ENCODE measurements at places on chromosomes 6 and 20.
A peak's percentile ranks its signal among the peaks of the same experiment; 100 is the strongest.

DNA sequence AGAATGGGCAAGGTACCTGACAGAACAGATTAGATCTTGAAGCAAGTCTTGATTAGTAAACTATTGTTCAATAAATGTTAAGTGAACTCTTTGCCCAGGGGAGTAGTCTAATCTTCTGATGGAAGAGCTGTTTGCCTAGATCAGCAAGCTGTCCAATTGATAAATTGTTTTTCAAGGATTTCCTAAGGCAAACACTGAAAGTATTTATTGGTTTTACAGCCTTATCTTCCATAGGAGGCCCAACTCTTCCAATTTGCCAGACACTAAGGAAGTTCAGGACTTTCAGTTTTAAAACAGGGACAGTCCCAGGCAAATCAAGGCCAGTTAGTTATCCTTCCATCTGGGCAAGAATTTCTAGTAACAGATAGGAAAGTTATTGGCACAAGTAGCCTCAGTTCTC, 1.8 kb upstream of the C6orf163 start:
- ATAC-seq: no peak

DNA sequence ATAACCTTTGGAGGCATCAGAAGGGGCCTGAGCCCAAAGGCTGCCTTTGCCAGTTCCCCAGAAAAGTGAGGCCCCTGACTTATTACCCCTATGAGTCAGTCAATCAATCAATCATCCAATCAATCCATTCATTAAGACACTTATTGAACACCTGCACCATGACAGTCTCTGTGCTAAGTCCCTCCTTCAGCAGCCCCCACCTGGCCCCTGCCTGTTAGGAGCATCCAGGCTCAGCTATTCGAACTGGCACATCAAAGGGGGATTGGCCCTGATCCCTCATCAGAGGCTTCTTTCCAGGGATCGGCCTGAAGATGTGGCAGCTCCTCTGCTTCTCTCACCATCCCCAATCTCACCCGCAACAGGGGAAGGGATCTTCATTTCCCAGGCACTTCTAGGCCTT, 27.7 kb upstream of the VEGFA start:
- no peak for ATAC-seq

- no peak for ATAC-seq
These were observed 401 bp upstream of the PHF3 start for GRCh38 chr6:63635215-63635587.

- ATAC-seq: no peak
These were observed 2.0 kb upstream of the DUSP22 start for GRCh38 chr6:290111-290922.

DNA sequence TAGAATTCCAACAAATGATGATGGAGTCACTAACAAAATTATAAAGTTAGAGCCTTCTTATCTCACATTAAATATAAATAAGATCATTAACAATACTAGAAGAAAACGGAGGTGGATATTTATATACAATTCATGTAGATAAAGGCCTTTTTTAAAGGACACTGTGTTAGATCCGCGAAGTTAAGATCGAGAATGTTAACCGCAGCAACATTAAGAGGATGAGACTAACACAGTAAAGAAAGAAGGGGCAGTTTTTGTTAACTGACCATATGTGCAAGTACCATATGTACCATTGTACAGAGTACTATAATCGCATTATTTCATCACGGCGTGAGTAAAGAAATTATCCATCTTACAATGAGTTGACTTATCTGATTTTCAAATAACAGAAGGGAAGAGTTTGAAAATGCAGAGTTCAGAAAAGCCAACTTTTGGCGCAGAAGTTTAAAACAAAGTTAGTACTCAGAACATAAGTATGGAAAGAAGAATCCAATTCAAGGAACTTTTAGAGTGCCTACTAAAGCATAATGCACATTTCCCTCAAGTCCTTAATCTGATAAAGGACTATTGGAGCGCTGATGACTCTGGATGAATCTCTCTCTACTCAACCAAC, 1.4 kb downstream of the FBXL4 start:
- ATAC-seq: no peak

GRCh38 chr20:3304456-3304855, 65.5 kb upstream of the SLC4A11 start:
- no peak for ATAC-seq

GRCh38 chr6:44869321-44869897, 458.7 kb upstream of the RUNX2 start:
- no peak for ATAC-seq

DNA sequence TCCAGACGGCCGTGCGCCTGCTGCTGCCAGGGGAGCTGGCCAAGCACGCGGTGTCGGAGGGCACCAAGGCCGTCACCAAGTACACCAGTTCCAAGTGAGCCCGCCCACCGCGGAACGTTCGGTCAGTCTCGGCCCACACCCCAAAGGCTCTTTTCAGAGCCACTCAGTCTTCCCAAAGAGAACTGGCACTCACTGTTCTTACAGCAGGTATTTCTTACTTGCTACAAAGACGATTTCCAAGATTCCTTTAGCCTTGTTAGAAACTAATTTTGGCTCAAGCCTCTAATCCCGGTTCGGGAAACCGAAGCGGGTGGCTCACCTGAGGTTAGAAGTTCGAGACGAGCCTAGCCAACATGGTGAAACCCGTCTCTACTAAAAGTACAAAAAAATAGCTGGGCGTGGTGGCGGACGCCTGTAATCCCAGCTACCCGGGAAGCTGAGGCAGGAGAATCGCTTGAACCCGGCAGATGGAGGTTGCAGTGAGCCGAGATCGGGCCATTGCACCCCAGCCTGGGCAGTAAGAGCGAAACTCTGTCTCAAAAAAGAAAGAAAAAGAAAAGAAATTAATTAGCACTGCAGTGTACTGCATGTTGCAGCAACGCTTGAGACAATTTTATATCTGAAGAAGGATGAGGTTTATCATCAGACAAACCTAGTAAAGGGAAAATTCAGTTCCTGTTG, 73.1 kb downstream of the OR2B2 start:
- peak; percentile 53 for ATAC-seq

- no peak for ATAC-seq
These were observed 60.1 kb downstream of the GFOD1 start for GRCh38 chr6:13427316-13427715.

- ATAC-seq: no peak
These were observed 19.9 kb upstream of the EXOC2 start for GRCh38 chr6:712805-713204.

DNA sequence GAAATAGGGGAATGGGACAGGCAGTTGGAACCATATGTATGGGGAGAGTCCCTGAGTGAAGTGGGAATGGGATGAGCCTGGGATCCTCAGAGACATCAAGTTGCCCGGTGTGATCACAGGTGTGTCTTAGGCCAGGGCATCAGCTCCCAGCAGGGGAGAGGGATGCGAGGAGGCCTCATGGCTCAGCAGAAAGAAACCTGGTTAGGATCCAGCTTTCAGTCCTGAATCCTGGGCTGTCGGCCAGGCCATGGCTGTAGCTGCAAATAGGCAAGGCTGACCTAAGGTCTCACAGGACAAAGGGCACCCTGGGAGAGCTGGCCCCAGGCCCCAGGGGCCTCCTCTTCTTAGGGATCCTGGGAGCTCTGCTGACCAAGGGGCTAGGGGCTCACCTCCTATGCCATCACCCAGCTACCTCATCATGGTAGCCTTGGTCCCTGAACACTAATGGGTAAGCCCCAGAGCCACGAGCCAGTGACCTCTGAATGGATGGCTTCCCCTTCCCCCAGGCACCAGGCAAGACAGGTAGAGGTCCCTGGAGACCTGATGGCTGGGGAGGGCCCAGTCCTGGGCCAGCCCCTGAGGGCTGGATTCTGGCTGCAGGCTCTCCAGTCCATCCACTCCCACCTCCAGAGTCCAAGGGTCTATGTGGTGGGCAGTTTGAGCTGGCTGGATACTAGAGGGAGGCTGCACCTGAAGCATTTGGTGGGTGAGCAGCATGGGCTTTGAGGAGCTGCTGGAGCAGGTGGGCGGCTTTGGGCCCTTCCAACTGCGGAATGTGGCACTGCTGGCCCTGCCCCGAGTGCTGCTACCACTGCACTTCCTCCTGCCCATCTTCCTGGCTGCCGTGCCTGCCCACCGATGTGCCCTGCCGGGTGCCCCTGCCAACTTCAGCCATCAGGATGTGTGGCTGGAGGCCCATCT, at the start of gene SLC22A7:
TSS of gene SLC22A7 (plus strand) at position 617 of the 921 bp plus-strand sequence. CDS start at position 716, 99 bp downstream.
- no peak for ATAC-seq

- no peak for ATAC-seq
These were observed 90.7 kb downstream of the PRL start for GRCh38 chr6:22206106-22206505.

- ATAC-seq: no peak
These were observed 45.7 kb downstream of the OR2B2 start for GRCh38 chr6:27866357-27867050.

DNA sequence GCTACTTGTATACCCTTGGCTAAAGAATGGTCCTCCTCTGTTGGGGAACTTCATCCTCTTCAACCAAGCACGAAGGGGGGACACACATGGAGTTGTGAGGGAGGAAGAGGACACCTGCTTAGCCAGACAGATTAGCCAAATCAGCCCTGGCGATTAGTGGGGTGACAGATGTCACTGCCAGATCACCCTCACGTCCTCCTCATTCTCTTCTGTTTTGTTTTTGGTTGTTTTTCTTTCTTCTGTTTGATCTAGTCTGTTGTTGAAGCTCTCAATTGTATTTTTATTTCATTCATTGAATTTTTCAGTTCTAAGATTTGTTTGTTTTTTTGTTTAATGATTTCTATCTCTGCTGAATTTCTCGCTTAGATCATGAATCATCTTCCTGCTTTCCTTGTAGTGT, 27.5 kb upstream of the NKX2-4 start:
- no peak for ATAC-seq

DNA sequence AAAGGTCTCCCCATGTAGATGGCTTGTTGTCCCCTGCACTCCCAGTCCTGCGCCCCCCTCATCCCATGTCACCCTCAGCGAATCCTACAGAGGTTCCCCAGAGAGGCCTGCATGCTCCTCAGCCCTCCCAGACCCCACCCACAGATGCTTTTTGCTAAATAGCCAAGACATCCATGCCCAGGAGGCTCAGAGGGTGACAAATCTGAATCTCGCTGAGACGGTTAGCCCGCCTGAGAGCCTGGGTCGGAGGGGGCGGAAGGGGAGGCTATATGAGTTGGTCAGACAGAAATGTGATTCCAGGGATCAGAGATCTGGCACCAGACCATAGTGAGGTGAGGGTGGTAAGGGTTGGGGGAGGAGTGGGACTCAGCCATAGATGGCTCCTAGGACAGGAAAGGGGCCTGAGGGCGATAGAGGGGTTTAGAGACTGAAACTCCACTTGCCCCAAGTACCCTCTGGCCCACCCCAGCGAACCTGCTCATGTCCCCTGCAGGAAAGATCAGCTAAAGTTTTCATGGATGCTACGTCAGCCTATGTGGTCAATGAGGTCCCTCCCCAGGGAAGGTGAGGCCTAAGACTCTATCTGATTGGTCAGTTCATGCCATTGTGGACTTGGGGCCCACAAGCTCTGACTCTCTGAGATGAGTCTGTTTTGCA, 33.2 kb downstream of the TFEB start:
- ATAC-seq: no peak

GRCh38 chr20:62387933-62388635, 1.2 kb downstream of the RPS21 start:
- ATAC-seq: no peak

DNA sequence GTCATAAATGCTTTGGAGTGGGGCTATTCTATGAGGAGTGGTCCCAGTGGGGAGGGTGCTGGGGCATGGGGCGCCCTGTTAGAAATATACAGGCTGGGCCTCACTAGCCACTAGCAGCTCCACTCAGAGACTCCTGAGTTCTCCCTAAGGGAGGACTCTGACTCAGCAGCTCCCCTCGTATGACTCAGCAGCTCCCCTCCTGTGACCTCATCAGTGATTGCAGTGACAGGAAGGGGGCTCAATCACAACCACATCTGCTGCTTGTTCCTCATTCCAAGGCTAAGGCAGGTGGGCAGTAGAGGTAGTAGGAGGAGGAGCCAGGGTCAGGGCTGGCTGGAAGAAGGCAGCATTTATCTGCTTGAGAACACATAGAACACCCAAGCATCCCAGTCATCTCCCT, 73.7 kb downstream of the PRND start:
- peak; percentile 73 for ATAC-seq

DNA sequence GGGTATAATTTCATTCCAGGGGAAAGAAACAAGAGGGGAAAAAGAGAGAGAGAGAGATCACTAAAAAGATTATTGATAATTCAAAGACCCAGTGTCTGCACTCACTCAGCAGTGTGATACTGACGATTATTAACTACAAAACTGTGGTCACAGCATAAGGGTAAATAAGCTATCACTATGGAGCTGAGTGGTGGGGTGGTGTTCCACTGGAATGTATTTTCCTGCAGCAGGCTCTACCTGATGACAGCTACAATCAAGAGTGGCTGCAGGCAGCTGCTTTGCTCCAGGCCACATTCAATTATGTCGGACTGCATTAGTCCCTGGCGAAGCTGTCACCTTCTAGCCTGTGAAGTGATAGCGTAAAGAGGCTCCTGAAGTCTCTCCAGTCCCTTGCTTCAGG, 122.2 kb upstream of the TFAP2D start:
- no peak for ATAC-seq

DNA sequence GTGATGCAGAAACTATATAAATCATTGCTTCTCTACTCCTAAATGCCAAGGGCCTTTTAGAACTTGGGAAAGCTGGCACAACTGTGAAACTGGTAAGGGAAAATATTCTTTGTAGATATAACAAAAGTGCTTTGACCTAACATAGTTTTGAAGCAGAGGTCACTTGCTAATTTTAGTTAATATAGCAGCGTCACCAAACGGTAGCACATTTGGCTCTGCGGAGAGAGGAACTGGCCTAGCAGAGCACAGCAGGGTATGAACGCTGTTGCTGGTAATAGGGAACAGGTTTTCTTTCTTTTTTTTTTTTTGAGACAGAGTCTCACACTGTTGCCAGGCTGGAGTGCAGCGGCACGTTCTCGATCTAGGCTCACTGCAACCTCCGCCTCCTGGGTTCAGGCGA, 67.4 kb downstream of the ECT2L start:
- peak; percentile 46 for ATAC-seq

- peak; percentile 24 for ATAC-seq
These were observed 95.3 kb downstream of the FOXO3 start for GRCh38 chr6:108655806-108656651.

GRCh38 chr6:143059663-143060353, 881 bp upstream of the AIG1 start:
- no peak for ATAC-seq

- ATAC-seq: peak; percentile 66
These were observed 45.4 kb upstream of the MOCS1 start for GRCh38 chr6:39979461-39980328.

GRCh38 chr20:59069026-59069425, 26.4 kb upstream of the PRELID3B start:
- no peak for ATAC-seq

DNA sequence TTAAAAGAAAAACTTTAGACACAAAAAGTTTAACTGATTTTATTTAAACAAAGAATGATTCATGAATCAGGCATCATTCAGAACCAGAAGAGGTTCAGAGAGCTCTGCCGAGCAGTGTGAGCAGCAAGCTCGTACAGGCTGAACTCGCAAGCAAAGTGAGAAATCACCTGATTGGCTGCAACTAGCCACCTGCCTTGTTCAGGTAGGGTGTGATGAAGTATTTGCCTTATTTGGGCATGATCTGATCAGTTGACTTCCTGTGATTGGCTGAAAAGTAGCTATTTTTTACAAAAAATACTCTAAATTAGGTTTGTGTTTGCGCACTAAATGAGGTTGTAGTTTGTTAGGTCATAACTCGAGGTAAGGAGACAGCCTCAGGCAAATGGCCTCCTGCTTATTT, 80.7 kb downstream of the HIVEP1 start:
- no peak for ATAC-seq

- ATAC-seq: no peak
These were observed 152.2 kb upstream of the EXOC2 start for GRCh38 chr6:845101-845500.

Data from gastroesophageal sphincter (tissue), 4 donors.